Right ventricle myocardium inferior (tissue), 1 donor: ENCODE measurements at places on chromosomes 5 and 9.

GRCh38 chr5:128093368-128093767 lies 9.8 kb downstream of the SLC12A2 start:
- DNase-seq: no peak

DNA sequence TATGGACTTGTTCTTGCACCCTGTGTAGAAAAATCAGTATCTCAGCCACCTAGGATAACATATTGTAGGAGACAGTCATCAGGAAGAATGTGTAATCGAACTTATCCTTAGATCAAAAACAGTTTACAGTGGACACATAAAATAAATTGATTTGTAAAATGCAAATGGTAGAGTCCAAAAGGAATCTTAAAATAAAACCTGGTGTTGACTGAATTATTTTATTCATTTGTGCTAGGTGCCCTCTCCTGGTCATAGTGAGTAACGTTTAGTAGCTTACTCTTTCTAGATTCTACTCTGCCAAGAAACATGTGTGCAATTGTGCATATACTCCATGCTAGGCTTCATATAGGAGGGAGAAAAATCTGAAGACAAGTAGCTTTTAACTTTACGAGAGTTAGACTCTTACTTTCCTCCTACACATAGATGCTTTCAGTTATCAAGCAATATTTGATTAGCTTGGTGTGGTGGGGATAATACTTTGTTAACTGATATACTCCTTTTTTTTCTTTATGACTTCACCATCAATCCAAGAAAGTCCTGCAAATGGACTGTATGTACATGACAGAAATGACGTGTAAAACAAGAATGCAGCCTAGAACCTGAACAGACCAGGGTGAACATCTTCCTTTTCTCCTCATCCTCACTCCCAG lies 23.7 kb upstream of the LOX start:
- no peak for DNase-seq

DNA sequence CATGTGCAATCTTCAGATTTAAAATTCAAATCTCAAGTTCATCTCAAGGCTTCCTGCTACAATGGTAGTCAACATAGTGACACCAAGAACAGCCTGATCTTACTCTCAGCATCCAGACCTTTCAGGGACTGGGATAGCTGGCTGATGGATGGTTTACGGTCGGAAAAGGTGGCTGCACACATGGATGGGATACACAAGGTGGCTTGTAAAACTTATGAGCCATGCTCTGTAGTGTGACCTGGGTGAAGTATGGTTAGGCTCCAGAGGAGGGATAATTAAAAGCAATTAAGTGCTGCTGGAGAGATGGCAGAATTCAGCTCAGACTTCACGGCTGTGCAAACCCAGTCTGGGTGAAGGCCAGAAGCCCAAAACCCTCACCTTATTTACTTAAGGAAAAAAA lies 379.5 kb downstream of the NFIB start:
- DNase-seq: no peak

- DNase-seq: no peak
Measured at GRCh38 chr5:135193213-135194125, 159.4 kb upstream of the PITX1 start.

DNA sequence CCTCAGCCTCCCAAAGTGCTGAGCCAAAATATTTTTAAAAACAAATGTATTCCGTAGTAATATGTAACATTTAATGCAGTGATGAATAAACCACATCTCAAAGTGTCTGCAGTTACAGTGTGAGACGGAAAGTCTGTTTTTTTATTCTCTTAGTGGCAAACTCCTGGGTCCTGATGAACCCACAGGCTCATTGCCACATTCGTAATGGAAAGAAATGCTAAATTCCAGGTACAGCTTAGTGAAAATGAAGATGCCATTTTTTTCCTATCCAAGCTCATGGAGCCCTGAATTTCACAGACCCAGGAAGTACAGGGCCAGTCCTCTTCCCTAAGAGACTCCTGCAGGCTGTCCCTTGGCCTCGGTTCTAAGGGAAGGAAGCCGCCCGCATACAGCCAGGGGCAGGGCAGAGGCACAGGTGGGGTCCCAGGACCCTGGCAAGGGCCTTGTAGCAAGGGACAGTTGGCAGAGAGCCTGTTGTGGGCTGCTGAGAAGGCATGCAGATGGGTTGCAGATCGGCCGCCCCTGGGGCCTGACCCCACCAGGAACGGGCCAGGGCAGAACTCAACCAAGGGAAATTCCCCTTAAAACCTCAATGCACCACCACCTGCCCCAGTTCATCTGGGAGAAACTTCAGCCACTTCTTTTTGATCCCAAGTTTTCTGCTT lies 36.2 kb downstream of the IPPK start:
- no peak for DNase-seq

DNA sequence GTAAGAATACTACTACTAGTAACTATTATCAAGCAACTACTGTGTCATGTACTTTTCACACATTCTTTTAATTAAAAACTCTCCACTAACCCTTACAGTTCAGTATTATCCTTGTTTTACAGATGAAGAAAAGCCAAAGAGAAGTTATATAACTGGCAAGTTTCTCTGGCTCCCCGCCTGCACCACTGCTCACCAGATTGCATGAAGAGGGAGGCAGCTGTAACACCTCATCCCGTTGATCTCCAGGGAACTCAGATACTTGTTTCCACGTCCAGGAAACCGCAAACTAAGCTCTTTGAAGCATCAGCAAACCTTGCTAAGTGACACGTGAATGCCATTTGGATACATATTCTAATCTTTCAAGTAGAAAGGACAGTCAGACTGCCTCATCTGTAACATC lies 70.3 kb downstream of the RIGI start:
- peak; percentile 70 for DNase-seq

DNA sequence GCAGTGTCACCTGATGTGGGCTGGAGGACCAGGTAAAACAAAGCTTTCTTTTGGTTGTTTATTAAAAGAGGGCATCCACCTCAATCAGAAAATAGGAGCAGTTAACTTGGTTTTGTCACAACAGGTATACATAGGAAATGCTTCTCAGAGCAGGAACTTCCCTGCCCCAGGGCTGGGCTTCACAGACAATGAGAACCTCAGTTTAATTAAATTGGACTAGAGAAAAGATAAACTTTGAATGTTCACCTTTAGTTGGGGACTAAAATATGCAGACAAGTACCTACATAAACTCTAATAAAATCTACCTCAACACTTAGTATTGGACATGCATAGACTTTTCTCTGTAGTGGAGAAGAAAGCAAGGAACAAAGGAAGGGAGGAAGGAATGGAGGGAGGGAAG lies 392.0 kb downstream of the ENC1 start:
- no peak for DNase-seq

GRCh38 chr9:128203707-128204551 lies 750 bp downstream of the DNM1 start:
- DNase-seq: no peak

DNA sequence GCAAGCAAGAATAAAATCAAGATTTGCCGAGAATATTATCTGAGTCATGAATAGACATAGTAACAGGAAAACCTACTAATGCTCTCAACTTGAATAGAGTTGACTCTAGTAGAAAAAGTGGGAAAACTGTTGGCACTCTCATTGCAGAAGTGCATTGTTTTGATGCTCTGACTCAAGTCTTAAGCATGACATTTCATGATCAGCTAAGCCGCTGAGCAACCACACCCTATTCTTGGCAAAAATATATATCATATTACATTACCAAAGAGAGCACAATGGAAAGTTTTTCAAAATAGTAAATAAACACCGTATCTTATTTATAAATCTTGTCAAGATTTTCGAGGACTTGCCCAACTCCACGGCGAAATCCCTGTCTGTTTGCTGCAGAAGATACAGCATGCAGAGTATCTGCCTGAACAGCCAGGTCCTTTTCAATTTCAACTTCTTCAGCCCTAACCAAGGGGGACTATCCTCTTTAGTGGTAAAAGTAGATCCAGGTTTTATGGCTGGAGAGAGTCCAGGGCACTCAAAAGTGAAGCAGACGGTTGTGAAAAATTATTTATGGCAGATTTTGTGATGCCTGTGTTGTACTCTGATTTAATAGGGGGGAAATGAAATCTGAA lies 13.9 kb upstream of the ADAMTSL1 start:
- no peak for DNase-seq

GRCh38 chr5:64340293-64340692 lies 165.5 kb upstream of the RGS7BP start:
- no peak for DNase-seq

DNA sequence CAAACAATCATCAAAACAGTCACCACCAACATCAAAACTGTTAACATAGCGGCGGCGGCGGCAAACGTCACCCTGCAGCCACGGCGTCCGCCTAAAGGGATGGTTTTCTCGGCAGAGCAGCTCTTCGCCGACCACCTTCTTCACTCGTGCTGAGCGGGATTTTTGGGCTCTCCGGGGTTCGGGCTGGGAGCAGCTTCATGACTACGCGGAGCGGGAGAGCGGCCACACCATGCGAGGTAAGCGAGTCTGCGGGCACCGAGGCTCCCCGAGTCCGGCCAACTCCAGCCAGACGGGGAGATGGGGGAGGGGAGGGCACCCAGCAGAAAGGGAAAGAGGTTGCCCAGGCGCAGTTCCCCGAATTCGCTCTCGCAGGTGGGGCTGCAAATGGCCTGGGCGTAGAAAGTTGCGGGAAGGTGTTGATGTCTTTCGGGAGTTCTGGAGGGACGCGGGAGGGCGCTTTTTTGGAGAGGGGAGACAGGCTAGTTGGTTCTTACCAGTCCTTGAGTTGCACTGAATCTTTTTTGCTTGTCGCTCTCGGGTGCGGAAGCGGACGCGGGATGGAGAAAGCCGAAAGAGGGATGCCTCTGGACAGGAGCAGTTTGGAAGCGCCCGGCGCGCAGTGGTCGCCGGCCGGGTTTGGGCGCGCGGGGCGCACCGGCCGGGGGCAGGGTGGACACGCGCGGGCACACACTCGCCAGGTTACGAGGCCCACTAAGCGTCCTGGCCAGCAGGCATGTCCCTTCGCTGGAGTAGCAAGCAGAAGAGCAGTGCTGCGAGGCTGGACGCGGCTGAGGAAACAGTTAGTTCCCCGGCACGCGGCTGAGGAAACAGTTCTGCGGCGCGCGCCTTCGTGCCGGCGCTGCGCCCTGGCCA lies 849 bp downstream of the RORB start:
- DNase-seq: peak; percentile 64

GRCh38 chr5:18765304-18765703 lies 1131.0 kb downstream of the TAF11L14 start:
- DNase-seq: no peak

DNA sequence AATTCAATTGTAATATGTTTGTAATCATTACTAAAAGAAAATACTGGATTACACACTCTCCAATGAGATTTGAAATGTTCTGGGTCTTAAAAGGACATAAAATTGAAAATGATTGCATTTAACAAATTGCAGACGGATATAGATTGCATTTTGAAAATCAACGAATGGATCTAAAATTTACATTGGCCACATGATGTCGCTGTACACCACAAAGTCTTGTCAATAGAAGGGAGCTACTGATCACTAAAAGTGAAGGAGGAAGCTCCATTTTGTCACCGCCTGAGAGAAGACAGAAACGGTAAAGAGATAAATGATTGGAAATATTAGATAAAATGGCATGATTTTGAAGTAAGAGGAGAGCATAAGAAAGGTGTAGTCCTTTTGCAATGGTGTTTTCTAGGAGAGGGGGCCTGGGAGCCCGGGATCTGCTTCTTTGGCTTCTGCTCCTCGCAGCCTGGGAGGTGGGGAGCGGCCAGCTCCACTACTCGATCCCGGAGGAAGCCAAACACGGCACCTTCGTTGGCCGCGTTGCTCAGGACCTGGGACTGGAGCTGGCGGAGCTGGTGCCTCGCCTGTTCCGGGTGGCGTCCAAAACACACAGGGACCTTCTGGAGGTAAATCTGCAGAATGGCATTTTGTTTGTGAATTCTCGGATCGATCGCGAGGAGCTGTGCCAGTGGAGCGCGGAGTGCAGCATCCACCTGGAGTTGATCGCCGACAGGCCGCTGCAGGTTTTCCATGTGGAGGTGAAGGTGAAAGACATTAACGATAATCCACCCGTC lies at the start of gene PCDHA1:
PCDHA1 (plus strand) TSS at position 236 of the 782 bp plus-strand sequence.
- no peak for DNase-seq

DNA sequence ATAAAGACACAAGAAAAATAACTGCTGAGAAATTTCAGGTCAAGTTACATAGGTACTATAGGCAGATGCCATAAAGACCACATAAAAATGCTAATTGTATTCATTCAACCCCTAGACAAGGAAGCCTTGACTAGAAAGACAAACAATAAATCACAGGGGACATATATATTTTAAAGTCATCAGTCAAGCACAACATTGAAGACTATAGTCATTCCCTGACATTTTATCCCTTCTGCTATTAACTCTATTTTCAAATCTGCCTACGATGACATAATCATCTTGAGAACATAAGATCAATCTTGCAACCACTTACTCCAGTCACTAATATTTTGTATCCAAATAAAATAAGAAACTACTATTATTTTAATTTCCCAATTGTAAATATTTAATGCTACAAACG lies 38.3 kb downstream of the FAM13B start:
- no peak for DNase-seq

DNA sequence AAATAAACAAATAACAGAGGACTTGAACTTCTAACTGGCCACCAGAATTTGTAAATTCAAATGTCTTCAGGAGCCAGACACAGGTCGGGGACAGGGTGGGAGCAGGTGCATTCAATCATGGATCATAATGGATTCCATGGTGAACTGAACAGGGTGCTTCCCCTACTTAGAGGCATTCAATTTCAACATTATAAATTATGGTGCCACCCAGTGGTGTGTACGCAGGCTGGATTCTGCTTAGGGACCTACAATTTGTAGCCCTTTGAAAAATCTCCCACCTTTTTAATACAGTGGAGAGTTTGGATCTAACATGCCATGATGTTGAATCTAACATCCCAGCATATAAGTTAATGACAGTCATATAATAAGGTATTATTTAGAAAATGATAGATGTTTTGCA lies 22.3 kb downstream of the KLF9 start:
- no peak for DNase-seq

GRCh38 chr5:143261748-143262392 lies 141.6 kb downstream of the NR3C1 start:
- no peak for DNase-seq

GRCh38 chr5:172303162-172303561 lies 19.6 kb upstream of the UBTD2 start:
- no peak for DNase-seq

DNA sequence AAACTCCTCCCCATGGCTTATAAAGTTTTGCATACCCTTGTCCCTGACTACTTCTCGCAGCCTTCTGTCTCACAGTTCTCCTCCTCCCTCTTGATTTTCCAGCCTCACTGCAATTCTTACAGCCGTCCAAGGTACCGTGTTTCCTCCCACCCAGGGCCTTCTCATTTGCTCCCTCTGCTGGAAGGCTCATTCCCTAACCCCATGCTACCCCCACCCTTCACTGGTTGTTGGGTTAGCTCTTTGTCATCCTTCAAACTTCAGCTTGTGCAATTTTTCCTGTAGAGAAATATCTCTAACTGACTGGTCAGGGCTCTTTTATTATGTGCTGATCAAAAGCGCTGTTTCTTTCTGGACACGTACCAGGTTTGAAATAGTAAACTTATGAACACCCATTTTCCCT lies 329.2 kb downstream of the EBF1 start:
- no peak for DNase-seq

- no peak for DNase-seq
Measured at GRCh38 chr5:17364987-17365810, 132.8 kb upstream of the TAF11L2 start.

GRCh38 chr9:107635803-107636174 lies 146.2 kb upstream of the KLF4 start:
- DNase-seq: no peak

- DNase-seq: no peak
Measured at GRCh38 chr9:79928661-79929223, 357.0 kb downstream of the TLE4 start.
